Fibroblast of skin of right quadriceps (primary cell): ENCODE measurements at places on chromosomes 4 and X.

- no peak for DNase-seq
Measured at GRCh38 chrX:38652934-38653442, 91.6 kb downstream of the TSPAN7 start.

GRCh38 chr4:59759082-59759825 is 1440.9 kb upstream of the ADGRL3 start:
- no peak for DNase-seq

- no peak for DNase-seq
Measured at GRCh38 chr4:169220854-169221411, 49.8 kb downstream of the SH3RF1 start.

- DNase-seq: peak; percentile 23
Measured at GRCh38 chrX:132858018-132858417, 100.4 kb downstream of the HS6ST2 start.

GRCh38 chr4:178899084-178899483 is 1456.8 kb upstream of the AGA start:
- no peak for DNase-seq

DNA sequence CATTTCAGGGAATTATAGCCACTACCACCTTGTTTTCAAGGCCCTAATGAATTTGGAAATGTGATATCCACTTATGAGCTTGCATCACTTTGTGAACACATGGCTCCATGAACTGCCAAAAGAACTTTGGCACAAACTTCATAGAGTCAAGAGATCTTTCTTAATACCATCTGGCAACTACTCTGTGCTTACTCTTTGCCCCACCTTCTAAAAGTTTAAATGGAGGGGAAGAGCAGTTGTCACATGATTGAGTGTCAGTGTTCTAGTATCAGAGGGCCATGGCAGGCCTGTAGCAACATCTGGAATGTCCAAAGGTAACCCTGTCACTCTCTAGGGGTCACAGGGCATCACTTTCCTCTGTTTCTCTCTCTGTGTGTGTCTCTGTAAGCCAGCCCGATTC is 2.6 kb upstream of the ADH1B start:
- DNase-seq: no peak

DNA sequence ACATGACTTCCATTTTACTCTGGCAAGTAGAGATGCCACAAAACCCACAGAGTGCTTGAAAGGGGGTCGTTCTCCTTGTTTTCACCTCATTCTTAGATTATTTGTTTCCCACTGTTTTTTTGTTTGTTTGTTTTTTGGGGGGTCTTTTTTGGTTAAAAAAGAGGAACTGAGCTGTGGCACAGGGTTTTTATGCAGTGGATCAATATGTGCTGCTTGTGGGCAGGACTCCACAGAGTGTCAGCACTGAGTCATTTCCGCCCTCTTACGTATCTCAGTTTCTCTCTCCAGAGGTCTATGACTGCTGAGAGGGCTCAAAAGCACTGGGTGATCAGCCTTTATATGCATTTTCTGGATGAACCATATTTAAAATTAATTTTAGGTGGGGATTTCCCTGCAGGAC is 268.1 kb upstream of the GRID2 start:
- no peak for DNase-seq

DNA sequence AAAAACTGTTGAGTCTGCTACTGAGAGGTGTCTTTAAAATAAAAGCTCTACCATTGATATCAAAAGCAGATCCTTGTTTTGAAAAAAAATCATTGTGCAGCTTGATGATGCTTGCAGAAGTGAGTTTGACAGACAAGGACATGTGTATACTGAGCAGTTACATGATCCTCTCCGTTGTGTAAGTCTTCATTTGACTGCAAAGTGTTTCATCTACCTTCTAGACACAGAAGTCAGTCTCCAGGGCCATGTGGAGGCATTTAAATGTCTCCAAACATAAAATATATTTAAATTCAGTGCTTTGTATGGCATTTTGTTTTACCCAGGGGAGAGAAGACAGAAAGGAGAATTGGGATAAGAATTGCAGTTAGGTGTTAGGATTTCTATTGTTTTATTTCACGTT is 107.8 kb upstream of the MYOZ2 start:
- DNase-seq: no peak

GRCh38 chrX:126064901-126065541 is 101.1 kb downstream of the DCAF12L2 start:
- DNase-seq: no peak

DNA sequence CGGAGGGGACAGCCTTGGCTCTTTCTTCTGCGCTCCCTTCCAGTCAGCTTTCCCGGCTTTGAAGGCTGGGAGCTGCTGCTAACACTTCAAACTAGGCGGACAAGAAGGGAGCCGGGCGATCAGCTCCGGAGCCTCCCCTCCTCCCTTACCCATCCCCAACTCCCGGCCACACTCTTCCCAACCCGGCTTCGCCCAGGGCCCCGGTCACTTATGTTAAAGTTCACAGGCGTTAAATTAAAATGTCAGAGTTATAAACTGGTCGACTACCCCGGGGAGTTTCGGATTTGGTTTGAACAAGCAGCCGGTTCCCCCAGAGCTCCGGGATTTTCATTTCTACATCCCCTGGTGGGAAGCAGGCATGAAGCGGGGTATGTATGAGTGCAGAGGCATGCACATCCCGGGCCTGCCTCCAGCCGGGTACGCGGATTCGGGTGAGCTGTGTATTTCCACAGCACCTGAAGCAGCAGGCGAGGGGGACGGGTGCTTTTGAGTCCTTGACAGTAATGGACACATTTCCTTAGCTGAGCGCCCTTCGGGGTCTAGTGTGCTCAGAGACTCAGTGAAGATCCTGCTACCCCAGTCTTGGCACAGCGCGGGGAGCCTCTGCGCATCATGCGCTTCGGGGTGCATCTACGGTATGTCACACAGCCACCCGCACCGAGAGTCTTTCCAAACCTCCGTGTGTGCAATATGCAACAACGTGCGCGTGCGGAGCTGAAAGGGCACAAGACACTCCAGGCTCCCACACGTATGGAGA is 880 bp downstream of the UNC5C start:
- no peak for DNase-seq

DNA sequence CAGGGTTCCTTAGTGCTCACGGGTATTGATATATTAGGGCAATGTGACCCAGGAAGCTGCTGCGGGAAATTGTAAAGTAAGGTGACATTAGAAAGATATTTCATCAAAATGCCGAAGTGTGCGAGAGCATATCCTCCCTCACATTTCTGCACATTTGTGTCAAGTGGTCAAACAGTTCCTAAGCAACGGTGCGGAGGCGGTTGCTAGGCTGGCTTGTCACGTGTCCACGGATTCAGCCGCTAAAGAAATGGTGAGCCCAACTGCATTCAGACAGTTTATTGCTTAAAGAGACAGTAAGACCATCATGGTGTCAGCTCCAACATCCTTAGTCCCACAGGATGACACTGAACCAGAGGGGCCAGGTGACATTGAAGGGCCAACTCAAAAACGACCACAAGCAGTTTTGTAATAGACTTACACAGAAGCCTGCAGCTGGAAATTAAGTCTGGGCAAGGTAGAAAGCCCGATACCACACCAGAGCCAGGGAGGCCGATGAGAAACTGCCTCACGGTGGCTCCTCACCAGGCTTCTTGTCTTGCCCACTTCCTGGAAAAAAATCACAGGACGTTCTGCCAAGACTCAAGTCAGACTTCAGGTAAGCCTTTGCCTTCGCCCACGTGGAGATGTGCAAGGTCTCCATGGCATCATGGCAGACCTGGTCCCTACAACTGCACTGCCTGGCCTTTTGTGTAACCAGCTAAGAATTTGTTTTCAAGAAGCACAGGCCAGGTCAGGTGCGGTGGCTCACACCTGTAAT is 50.4 kb downstream of the USP11 start:
- peak; percentile 35 for DNase-seq

DNA sequence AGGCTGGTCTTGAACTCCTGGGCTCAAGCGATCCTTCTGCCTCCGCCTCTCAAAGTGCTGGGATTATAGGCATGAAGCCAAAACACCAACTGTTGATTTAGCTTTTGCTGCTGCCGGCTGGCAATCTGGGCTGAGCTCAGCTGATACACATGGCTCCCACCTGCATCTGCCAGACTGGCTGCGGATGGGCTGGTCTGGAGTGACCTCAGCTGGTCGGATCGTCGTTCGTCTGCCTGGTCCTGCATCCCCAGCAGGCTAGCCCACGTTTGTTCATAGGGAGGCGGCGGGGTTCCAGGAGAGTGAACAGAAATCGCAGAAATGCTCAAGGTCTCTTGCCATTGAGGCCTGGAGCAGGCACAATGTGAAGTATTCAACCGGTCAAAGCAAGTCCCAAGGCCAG is 74.4 kb upstream of the DDX3X start:
- DNase-seq: no peak

- DNase-seq: peak; percentile 70
Measured at GRCh38 chrX:3526731-3527130, 180.3 kb upstream of the MXRA5 start.

DNA sequence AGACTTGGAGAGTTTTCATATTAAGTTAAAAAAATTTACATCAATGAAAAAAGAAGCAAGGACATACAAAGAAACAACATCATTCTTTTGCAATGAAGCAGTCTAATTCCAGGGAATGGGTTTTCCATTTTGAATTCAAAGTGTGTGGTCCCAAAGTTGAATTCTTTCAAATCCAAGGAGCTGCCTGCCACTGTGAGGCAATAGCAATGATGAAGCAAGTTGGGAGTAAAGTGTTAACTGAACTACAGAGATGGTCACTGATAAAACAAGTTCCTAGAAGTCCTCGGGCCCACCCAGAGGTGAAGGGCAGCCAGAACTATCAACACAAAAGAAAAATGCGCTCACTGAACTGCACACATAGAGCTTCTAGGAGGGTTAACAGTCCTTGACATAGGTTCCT is 115.9 kb downstream of the RAB28 start:
- peak; percentile 12 for DNase-seq

DNA sequence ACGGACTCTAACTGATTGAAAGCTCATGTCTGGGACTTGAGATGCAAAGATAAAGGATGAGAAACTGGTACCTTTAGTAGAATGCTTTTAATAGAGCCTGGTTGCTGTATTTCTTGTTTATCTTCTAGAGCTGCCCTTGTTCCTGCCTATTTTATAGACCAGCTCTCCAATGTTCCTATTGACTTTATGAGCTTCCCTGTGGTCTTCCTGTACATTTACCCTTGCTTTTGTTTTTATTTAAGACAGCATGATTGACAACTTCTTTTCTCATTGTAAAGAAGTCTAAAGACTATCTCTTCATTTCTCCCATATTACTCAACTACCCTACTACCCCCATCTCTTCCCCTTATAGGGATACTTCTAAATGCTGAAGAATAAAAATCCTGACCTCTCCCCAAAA is 174.7 kb downstream of the UGT8 start:
- no peak for DNase-seq

- peak; percentile 5 for DNase-seq
Measured at GRCh38 chr4:104064646-104065577, 345.1 kb upstream of the TACR3 start.

DNA sequence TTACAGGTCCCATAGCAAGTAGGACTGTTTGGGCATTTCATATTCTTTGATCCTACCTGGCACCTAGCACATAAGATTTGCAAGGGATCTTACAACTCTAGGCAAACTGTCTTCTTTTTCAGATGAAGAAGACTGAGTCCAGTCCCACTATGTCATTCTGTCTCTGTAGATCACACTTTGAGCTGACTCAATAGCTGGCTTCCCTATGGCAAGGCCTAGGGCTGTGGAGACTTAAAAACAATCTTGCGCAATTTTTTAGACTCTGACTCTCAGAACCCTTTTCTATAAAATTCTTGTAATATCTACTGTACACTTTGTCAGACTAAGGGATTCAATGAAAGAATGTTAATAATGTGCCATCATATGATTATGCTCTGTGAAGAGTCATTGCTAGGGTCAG is 26.7 kb downstream of the OTC start:
- no peak for DNase-seq

GRCh38 chrX:138034136-138034535 is 468.2 kb downstream of the ZIC3 start:
- DNase-seq: no peak

DNA sequence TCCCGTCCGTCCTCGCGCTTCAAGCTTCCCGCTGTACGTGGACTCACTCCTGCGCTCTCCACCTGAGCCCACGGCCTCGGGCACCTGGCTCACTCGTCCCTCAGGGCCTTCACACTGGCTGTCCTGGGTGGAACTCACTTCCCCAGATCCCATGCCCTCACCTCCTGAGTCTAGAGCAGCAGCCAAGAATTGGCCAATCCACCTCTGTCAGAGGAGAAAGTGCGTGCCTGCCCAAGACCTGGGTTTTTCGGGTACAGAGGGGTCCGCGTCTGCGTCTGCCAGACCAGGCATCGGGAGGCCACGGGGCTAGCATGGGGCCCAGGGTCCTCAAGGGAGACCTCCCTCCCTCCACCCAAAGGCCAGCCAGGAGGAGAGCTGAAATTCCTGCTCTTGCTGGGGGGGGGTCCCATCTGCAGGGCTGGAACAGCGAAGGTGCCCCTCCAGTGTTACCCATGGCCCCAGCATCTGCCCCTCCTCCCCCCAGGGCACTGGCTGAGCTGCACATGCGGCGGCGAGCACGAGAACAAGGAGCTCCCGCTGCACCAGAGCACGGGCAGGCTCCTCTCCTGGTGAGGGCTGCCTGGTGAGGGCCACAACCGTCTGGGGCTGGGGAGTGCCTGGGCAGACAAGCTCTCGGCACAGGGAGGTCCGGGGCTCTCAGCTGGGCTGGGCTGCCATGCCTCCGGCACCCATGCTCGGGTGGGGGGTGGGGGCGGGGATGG is 47.5 kb downstream of the FAM53A start:
- DNase-seq: no peak

GRCh38 chrX:115402299-115402698 is 112.8 kb downstream of the LUZP4 start:
- DNase-seq: no peak

- no peak for DNase-seq
Measured at GRCh38 chr4:121749225-121749624, 15.7 kb downstream of the SMIM43 start.

DNA sequence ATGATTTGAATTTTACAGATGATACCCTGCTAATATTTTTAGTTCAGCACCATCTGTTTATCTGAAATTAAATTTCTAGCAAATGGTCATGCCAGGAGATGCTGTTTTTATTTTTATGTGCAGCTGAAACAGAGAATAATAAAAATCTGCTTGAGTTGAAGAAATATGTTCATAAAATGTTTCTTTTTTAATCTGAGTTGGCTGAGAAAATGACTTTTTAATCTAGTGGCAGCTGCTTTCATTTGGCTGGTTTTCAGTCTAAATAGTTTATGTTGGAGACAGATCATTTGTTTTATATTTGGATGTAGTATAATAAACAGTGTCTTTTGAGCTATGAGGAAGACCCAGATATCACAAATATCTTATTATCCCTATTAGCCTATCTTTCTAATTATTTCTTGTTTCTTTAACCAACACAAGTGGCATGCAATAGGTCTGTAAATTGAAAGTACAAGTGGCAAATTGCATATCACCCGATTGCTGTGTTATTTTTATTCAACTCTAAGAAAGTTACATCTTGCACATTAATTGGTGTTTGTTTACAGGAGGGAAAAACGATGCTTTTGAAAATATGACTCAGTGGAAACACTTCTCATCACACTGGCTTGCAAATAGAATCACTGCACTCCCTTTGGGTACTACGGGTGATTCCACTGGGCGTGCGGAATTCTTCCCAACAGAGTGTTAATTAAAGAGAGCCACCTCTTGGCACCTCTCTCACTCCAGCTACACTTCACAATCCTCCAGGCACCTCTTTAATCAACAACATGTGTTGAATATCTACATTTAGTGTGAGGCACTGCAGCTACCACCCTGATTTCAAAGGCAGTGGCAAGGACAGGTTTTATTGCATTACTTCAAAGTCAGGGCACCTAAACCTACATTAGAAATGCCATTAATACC is 51.7 kb upstream of the AP1S2 start:
- no peak for DNase-seq
